Mucosa of descending colon (tissue), 3 donors: ENCODE measurements at places on chromosomes 11 and 22. TPM values are rescaled to one million over a fixed set of nuclear protein-coding genes. Genes with fewer than 3 reads are reported as not detected.
A peak's percentile ranks its signal among the peaks of the same experiment; 100 is the strongest.

- no peak for DNase-seq
Observed at GRCh38 chr22:29639096-29639495, 35.7 kb downstream of the NF2 start.

DNA sequence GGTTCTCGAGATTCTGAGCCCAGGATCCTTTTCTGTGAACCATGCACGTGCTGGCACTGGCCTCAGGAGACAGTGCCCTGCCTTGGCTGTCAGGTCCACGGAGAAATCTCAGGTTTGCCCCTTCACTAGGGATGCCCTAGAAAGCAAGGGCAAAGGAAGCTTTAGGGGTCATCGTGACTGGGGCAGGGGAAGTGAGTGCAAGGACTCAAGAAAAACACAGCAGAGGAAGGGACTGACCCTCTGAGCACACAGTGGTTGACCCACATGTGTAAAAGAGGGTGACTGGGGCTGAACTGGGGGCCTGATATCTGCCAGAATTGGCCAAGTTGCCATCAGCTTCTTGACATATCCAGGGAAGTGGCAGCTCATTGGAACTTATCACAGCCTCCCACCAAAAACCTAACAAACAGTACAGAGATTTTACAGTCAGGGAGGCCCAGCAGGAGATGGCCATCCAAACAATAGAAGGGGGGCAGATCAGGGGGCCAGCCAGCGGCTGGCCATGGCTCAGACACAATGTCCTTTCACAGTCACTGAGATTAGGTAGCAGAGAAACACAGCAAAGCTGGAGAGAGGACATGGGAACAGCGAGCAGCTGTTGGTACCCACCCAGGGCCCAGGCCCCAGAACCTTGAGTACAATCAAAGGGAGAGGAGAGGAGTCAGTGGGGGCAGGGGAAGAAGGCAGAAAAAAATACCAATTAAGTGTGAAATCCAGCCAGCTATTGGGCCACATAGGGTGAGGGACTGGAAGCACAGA, 4.4 kb downstream of the TMEM121B start:
- DNase-seq = no peak

The CECR2 gene
- 1.4 TPM for total RNA-seq

GRCh38 chr22:17483688-17484372, 79.5 kb upstream of the SLC25A18 start:
- DNase-seq = no peak

GRCh38 chr22:20031732-20032406, 11.0 kb downstream of the TANGO2 start:
- peak; percentile 80 for DNase-seq

DNA sequence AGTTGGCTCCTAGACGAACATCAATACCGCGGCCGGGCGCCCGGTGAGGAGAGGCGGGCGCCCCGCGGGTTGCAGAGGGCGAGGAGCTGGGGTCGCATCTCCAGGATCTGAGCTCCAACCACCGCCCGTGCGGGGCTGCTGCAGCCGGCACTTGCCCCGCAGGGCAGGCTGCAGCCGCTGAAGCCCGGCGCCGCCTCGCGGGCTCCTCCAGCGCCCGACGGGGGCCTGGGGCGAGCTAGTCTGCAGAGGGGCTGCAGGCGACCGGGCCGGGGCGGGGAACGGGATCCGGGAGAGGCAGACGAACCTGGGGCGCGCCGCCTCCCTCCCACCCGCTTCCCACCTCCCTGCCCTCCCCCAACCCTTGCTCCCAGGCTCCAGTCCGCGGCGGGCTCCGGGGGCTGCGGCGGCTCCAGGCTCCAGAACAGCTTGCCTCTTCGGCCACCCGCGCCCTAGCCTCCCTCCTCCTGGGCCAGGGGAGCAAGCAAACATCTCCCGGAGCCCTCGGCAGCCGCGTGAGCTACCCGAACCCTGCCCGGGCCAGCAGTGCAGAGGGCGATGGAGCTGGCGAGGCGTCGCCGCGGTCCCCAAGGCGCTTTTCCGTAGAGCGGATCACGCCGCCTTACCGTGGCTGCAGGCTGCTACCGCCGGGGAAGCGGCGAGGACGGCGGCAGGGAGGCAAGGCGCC, 802 bp downstream of the TENM4 start:
- DNase-seq = peak; percentile 54

The TANGO2 gene
- 27.6 TPM for total RNA-seq

GRCh38 chr11:110465231-110465630, 35.5 kb downstream of the FDX1 start:
- no peak for DNase-seq

DNA sequence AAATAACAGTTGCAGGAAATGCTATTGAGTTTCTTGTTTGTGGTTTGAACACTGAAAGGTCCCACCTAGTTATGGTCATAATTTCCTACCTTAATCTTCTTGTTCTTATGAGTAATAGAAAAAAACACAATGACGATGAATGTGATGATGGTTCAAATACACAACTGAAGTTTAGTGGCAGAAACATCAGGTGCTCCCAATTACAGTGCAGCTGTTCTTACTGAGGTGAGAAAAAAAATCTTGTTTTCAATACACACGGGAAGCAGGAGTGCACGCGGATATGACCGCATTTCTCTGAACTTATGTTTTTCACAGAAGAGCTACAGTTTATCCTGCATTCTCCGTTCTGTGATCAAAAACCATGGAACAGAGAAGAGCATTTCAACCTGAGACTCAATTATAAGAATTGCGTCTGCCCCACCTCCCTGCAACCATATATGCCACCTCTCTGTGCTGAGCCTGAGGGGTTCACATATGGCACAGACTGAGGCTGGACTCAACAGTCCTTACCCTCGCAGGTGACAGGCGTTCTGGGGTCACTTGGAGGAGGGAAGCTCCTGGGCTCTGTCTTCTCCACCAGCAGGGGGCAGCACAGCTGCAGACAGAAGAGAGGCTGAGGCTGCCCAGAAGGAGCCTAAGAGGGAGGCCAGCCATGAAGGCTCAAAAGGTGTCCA, 99.7 kb upstream of the IGLL5 start:
- DNase-seq = peak; percentile 76

The CARD18 gene
- not detected for total RNA-seq

DNA sequence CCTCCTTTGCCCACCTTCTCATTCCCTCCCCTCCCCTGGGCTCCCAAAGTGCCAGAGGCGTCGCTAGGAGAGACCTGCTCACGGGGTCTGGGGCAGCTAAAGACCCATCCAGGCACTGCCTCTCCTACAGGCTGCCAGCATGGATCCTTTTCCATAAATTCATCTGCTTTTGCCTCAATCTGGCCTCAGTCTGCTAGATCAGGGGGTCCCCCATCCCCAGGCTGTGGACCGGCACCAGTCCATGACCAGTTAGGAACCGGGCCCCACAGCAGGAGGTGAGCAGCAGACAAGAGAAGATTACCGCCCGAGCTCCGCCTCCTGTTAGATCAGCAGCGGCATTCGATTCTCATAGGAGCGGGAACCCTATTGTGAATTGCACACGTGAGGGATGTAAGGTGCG, 12.3 kb downstream of the LTO1 start:
- no peak for DNase-seq

- DNase-seq = no peak
Observed at GRCh38 chr11:58742140-58742539, 10.4 kb upstream of the GLYAT start.

DNA sequence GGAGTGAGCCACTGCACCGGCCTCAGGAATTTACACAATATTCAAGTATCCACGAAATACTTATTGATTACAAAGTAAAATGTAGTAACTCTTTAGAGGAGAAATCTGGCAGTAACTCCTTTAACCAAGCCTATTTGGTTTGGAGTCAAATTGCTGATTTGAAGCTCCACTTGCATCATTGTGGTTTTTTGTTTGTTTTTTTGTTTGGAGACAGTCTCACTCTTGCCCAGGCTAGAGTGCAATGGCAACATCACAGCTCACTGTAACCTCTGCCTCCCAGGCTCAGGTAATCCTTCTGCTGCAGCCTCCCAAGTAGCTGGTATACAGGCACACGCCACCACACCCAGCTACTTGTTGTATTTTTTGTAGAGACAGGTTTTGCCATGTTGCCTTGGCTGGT, 6.4 kb upstream of the QSER1 start:
- DNase-seq = no peak

DNA sequence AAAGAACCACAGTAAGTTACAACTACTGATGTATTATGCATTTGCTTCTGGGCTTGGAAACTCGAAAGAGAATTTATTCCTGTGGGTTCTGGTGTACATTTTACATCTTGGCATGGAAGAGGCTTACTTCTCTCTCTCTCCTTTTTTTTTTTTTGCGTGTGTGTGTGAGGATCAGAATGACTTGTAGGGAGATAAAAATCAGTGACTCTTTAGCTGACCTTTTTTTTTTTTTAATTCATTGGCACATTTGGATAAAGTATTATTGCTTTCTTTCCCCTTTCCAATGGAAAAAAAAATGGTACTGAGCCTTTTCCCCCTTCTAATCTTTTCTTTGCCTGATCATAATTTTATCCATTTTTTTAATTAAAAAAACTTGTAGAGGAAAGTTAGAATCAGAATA, 43.5 kb downstream of the EXT2 start:
- DNase-seq = no peak

- DNase-seq = no peak
Observed at GRCh38 chr22:43855431-43855830, 6.9 kb downstream of the SULT4A1 start.
